Stimulated activated CD4-positive, alpha-beta T cell treated with anti-CD3 and anti-CD28 coated beads, Interleukin-2, amount 100 ng/mL, for 48 hours (primary cell): ENCODE measurements at places on chromosomes 7 and 10.

DNA sequence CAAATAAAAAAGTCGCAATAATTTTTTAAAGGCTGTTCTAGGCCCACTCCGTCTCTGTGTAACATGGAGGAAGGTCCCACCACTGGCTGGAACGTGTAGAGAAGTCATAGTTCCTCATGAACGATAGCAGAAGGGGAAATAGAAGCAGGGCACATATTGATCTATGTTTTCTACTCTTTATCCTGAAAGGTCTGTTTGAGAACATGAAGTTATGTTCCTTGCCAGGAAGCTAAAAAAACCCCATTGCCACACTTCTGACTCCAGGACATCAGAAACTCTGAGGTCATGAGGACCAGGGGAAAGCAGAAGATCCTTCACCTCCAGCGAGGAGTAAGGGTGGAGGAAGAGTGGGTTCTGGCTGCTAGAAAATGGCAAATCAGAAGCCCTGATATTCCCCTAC is 10.8 kb downstream of the ANKRD22 start:
- DNase-seq, result no peak

- no peak for DNase-seq
Measured at GRCh38 chr7:125930848-125931247, 1001.2 kb upstream of the POT1 start.

DNA sequence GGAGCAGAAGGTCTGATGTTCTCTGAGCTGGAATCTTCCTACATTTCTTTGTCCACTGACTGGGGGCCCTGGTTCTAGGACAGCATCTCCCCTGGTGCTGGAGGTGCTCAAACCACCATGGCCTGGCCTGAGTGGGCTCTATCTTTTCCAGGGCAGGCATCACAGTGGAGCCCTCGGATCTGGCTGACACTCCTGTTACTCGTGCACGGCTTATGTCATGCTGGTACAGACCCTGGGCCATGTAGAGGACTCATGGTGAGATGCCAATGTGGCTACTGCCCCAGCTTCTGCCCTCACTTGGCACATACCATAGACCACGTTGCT is 96.0 kb downstream of the HIPK2 start:
- DNase-seq, result no peak

GRCh38 chr7:42238709-42239366 is 1.8 kb upstream of the GLI3 start:
- DNase-seq, result no peak
